Activated naive CD4-positive, alpha-beta T cell treated with anti-CD3 and anti-CD28 coated beads, Interleukin-2, amount 10 ng/mL, durations not matched to agents 7 days and 5 days (primary cell): ENCODE measurements at places on chromosomes 6 and 20.

- DNase-seq = no peak
These were observed 8.5 kb upstream of the GDF5 start for GRCh38 chr20:35446356-35447078.

GRCh38 chr6:143701349-143702234 is 23.8 kb downstream of the PHACTR2 start:
- no peak for DNase-seq

DNA sequence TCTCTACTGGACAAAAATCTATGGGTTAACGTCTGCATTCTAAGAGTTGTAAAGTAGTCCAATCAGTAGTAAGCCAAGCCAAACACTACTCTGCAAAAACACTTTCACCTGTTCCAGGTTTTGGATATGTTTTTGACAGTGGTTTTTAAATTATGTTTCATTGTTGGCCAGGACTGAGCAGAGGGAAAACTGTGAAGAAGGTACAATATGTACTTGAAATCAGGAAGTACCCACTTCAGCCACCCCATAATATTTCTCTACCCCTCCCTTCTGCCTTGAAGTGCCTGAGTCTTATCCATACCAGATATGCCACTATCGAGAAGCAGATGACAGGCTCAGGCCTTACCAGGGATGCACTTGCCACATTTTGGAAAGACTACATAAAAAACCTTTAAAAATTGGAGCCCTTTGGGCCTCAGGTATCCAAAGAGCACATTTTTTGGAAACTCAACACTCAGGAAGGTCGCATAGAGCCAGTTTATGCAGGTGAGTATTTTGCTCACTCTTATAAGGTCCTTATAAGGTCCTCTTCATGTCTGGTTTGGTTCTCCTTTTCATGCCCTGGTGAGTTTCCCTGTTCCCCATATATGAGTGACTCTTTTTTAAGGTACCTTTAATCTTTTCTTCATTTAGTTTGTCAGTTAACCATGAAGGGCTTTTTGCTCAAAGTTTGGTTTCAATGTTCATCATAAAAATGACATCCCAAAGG is 859.3 kb upstream of the FLRT3 start:
- DNase-seq = no peak

- no peak for DNase-seq
These were observed 51.5 kb upstream of the SMIM29 start for GRCh38 chr6:34300332-34300751.

DNA sequence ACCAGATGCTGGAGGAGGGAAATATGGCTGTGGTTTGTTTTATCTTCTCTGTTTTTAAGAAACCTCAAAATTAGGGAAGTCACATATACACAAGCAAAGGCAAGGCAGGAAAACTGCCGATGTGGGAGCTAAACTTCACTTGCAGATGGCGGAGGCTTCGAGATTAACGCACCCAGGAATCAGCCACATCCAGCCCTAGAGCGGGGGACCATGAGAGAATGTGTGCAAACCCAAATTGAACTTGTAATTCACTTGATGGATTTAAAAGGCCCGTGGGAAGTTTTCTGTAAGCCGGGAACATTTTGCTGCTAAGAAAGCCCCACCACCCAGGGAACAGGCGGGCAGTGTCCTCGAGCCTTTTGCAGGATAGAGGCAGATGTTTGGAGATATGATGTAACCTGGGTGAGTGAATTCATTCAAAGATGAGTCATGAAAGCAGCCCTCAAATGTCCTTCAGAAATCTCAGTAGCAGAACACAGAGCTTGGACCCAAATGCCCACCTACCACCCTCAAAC is 39.9 kb downstream of the PREX1 start:
- DNase-seq = no peak

- no peak for DNase-seq
These were observed 612.2 kb downstream of the HDGFL1 start for GRCh38 chr6:23181356-23182110.

DNA sequence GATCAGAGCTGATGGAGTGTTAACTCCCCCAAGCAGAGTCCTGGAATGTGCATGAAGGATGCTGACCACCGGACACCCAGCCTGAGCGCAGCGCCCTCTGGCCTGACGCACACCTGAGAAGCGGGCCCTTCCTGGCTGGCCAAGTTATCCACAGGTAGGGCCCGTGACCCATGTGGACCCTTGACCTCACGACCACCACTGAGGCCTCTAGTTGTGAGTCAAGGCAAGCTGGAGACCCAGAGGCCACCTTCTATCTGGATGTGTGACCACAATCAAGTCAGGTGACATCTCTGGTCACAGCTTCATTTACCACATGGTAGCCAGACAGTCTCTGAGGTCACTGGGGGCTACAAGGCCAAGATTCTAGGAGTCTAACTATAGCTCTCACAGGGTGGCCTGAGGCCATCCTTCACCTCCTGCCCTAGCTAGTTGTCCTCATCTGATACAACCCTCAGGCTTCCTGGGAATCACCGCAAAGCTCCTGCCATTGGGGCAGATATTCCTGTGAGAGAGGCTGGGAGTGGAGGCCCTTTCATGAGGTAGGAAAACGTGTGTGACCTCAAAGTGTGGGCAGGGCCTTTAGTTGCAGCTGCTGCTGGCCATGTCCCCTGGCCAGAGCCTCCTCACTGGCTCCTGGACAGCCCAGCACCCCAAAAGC is 53.1 kb downstream of the DSTN start:
- peak; percentile 16 for DNase-seq

DNA sequence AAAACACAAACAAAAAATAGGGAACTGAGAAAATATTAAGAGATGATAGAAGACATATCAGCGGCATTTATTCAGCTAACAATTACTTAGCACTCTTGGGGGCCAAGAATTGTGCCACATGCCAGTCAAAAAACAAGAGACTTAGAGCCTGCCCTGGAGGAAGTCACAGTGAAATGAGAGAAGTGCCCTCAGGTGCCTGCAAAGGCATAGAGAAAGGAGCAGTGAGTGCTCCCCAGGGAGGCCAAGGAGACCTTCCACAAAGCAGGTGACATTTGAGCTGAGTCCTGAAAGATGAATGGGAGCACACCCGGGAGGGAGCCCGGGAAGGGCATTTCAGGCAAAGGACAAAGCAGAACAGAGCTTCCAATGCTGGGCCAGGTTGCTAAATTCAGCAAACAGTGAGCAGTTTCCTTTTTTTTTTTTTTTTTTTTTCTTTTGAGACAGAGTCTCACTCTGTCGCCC is 184.7 kb upstream of the JARID2 start:
- DNase-seq = no peak

GRCh38 chr20:32354592-32355416 is 3.3 kb upstream of the ASXL1 start:
- DNase-seq = no peak

- no peak for DNase-seq
These were observed 11.5 kb upstream of the SRC start for GRCh38 chr20:37334450-37334849.

DNA sequence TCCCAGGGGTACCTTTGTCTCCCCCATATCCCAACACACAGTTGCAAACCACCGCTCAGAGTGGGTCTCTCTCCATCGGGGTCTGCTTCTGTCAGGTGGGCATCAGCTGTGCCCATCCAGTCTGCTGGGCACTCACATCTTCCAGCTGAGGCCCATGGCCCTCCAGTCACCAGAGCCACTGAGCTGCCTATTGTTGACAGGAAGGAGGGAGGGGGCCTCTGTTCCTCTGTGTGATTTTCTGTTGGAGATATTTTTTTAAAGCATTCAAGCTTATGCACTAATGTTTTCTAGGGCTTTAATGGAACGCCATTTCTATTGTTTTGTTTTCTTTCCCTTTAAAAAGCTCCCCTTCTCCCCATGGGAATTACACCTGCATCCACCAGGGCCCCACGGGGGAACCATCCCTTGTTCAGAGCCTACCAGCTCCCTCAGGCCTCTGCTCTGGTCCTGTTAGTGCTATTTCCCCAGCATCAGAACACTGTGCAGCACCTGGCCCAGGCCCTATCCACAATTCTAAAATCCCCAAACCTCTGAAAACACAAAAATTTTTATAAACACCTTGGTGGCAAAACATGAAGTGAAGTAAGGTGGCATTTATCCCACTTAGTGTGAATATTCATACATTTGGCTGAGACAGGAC is 326.2 kb downstream of the CD83 start:
- DNase-seq = no peak

DNA sequence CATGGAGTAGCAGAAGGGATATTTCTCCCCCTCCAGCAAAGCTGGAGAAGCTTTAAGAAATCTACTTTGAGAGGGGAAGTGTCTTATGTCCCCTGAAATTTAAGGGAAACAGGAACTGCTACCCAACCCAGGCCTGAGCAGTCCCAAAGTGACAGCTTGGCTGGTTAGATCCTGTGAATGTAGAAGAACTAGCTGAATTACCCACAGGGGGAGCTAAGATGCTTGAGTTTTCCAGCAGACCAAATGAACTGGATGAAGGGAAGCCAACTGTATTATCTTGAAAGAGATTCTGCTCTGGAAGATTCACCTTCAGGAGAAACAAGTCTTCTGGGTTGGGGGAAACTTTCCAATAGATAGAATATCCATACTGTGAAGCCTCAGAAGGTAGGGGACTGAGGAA is 303.3 kb upstream of the MMS22L start:
- no peak for DNase-seq

GRCh38 chr6:144185133-144185836 is 35.0 kb downstream of the STX11 start:
- no peak for DNase-seq

DNA sequence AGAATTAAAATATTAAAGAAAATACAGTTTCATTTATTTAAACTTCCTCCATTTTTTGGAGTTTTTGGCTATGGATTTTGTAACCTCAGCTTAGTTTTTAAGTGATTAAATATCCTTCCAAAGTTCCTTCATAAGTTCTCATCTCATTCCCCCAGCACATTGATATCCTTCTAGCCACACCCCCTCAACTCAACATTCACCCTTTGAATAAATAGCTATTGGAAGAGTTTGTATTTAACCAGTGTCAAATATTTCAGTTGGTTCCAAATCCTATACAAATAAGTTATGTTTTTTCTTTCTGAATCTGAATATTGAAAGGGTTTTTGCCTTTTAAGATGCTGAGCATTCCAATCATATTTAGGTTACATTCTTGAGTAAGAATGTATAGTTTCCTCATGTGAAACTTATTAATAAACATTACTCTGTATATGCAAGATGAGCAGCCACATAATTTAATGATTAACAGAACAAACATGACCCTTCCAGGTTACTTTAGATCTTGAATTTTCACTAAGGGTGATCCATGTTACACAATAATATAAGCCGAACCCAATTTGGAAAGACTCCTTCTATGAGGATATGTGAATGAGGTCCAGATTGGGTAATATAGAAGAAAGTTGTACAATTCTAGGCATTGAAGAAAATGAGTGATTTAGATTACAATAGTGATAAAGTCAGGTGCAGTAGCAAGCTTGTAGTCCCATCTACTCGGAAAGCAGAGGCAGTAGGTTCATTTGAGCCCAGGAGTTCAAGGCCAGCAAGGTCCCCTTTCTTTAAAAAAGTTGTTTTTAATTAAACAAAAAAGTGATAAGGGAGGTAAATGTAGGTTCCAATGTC is 13.6 kb downstream of the GLYATL3 start:
- no peak for DNase-seq

GRCh38 chr6:163457637-163458561 is 43.4 kb downstream of the QKI start:
- no peak for DNase-seq

DNA sequence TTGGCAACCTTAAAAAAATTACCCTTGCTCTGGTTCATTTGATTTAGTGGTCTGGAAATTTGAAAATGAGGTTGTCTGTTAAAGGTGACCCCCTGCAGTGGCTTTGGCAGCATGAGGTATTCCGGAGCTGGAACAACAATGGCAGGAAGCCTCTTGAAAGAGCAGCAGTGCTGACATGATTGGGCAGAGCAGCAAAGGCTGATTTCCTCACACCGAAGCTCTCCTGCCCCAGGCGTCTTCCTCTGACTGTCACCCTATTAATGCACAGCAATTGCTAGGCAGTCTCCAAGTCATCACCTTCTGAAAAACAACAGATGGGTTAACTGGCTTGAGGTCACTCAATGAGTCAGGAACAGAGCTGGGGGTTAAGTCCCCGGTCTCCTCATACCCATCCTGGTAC is 241.8 kb upstream of the MMS22L start:
- no peak for DNase-seq

- DNase-seq = no peak
These were observed 38.8 kb downstream of the LYRM2 start for GRCh38 chr6:89599727-89600126.

DNA sequence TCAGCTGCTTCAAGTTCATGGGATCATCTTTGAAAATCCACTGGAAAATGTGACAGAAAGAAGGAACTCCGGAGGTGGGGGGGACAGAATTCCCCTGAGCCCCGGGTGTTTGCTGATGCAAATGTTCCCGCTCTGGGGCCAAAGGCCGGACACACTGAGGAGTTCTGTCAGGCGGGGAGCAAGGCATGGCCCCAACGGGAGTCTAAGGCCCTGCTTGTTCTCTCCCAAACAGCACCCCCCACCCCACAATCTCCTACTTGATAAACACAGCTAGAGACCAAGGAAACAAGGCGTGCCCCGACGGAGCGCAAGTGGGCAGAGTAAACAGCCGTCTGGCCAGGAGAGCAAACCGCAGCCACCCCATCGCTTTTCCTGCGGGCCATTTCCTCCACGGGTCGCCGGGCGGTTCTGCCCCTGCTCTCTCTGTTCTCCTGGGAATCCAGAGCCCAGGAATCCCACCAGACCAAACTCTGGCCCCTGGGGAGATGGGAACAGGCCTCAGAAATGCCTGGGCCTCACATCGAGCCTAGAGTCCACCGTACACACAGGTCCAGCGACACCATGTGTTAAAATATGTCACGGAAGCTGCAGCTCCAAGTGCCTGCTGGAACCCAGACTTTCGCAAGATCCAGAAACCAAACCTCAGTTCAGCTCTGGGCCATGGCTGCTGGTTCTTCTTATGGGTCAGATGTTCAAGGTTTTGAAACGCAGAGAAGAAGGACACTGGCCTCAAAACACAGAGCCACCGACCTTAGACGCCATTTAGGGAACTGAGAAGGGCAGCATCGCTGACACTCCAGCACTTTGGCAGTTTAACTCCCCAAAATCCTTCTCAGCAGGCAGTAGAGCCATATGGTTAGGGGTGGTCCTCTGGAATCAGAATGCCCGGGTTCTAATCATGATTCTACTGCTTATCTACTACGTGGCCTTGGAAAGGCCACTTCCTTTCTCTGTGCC is 104.2 kb downstream of the PREX1 start:
- DNase-seq = no peak

GRCh38 chr20:54661880-54662465 is 186.6 kb downstream of the DOK5 start:
- DNase-seq = no peak
